ENCODE measurements at places on chromosomes 3 and 15.

DNA sequence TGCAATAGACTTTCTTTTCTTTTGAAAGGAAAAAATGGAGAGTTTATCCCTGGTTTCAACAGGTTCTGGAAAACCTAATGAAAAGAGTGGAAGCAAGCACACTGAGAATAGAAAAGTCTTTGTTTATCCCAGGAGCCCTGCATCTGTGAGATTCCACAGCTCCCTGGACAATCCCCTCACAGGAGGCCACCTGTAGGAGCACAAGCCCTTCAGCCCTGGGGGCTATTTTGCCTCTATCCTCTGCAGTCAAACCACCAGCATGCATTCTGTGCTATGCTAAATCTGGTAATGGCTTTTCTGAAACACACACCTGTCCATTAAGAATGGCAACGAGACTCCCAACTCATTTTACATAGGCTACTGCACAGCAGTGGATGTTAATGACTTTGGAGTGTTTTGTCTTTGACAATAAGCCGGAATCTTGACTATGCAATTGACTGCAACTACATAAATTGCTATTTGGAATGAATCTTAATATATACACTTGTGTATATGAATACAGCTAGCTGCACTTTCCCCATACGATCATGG, 369.4 kb downstream of the NR2F2 start:
- no peak for DNase-seq

DNA sequence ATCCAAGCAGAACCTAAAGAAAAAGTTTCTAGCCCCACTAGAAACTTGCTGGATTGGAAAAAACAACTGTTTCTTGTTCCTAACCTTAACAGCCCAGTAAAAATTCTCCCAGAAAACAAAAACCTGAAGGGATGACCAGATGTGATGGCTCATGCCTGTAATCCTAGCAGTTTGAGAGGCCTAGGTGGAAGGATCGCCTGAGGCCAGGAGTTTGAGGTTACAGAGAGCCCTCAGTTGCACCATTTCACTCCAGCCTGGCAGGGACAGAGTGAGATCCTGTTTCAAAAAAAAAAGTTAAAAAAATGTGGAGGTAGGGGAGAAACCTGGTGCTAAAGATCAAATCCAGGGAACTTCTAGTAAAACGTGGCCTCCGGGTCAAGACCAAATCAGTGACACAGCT, 38.6 kb upstream of the RAF1 start:
- DNase-seq = no peak

- no peak for DNase-seq
Observed at GRCh38 chr3:138937690-138938055, 9.3 kb downstream of the FOXL2 start.

GRCh38 chr3:113094337-113095221, 103.8 kb downstream of the GTPBP8 start:
- DNase-seq = no peak

- no peak for DNase-seq
Observed at GRCh38 chr3:46365737-46366524, 4.8 kb upstream of the CCR5 start.

DNA sequence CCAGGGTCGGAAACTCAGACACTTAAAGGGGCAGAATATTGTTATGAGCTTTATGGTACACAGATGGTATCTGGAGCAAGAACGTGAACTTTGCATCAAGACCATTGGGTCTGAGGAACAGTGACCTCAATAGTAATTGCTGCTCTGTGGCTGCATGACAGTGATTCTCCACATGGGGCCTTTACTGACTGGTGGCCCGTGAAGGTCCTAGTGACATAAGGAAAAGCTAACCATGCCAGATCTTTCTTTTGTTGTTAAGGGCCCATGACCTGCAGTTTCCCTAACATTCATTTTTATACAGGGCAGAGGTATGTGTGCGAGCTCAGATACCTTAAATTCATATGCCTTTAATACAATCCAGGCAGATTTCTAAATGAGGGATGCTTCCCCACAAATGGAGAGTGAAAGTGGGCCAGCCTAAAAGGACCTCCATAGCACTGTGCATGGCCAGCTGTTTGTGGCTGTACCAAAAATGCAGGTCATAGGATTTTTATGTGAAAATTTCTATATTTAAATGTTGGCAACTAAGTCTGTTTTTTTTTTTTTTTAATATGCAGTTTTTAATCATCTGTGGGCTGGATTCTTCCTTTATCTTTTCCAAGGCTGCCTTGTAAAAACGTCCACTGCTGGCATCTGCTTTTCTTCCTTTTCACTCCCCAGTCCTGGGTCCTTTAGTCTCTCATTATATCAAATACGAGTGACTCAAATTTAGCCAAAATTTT, 188.0 kb upstream of the IL12A start:
- no peak for DNase-seq

DNA sequence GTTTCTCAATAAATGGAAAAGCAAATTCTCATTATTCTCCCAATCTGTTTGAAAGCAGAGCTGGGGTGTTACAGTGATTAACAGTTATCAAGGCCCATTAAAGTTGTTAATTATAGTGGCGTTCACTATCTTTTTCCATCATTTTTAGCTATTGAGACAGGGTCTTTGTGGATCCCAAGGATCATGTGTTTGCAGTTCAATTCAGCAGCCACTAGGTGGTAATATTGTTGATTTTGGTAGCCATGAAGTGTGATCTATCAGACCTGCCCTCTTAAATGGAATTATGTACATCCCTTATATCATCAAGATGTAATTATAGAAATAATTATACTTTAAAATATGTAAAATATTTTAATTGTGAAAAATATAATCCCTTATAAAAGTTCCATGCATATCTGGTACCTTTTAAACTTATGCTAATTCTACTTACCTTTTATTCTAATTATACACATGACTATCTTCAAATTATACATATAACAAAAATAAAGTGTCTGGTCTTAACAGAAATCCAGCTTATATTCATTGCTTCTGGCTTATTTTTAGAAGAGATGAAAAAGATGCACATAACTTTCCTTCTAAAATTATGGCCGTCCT, 126.4 kb downstream of the GREM1 start:
- DNase-seq = no peak

GRCh38 chr3:62088472-62089104, 284.8 kb downstream of the FEZF2 start:
- DNase-seq = no peak

- no peak for DNase-seq
Observed at GRCh38 chr15:31277335-31278060, 49.1 kb upstream of the KLF13 start.

- no peak for DNase-seq
Observed at GRCh38 chr3:149752788-149753136, 473 bp upstream of the COMMD2 start.

DNA sequence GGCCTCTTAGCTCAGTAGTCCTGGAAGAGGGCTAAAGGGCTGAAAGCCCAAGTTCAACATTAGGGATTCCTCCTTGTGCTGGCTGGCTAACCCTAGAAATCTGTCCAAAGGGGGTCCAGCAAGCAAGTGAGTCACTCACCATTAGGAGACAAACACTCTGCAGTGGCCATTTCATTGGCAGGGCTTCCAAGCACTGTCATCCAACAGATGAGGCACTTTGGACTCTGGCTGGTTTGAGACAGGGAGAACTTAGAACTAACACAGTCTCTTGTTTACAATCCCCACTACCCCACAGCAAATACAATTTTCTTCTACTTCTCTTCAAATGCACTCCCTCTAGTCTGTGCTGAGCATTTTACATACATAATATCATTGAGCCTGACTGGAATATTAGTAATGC, 10.1 kb upstream of the WNT5A start:
- DNase-seq = no peak

DNA sequence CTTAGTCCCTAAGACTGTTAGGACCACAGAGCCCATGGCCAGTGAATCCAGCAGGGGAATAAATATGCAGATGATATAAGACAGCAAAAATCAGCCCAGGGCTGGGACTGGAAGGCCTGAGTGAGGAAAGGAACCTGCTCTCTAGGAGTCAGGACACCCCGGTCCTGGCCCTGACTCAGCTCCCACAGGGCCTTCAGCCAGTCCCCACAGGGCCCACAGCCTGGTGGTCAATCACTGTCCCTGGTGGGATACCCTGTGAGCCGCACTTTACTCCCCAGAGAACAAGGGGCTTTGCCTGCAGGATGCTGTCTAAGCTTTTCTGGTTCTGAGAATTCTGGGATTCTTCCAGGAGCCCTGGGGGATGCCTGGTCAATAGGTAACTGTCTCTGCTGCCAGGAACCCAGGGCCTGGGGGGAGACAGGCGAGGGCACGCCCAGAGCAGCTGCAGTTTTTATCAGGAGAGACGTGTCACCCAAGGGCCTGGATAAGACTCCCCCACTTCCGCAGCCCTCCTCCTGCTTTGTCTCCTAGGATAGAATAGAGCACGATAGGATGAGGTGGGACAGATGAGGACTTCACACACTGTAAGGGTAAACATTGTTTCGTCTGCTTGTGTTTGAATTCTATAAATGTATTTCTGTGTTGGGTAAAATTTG, 49.5 kb upstream of the MCF2L2 start:
- DNase-seq = no peak

DNA sequence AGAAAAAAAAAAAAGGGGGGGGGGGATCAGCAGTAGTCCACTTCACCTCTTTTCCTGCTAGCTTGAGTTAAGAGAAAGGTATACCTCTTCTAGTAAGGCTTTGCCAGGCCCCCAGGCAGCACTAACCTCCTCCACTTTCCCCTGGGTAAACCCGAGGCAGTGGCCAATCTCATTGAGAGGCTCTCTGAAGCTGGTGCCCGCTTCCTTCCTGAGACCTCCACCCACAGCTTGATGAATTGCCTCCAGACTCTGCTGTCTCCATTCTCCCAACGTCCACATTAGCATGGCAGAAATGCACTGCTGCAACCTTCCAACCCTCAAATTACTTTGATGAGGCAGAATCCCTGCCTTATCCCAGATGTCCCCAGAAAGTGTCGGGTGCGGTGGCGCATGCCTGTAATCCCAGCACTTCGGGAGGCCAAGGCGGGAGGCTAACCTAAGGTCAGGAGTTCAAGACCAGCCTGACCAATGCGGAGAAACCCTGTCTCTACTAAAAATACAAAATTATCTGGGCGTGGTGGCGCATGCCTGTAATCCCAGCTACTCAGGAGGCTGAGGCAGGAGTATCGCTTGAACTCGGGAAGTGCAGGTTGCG, 15.3 kb downstream of the RLBP1 start:
- DNase-seq = no peak

- no peak for DNase-seq
Observed at GRCh38 chr3:38949994-38950393, 101.8 kb downstream of the SCN11A start.

DNA sequence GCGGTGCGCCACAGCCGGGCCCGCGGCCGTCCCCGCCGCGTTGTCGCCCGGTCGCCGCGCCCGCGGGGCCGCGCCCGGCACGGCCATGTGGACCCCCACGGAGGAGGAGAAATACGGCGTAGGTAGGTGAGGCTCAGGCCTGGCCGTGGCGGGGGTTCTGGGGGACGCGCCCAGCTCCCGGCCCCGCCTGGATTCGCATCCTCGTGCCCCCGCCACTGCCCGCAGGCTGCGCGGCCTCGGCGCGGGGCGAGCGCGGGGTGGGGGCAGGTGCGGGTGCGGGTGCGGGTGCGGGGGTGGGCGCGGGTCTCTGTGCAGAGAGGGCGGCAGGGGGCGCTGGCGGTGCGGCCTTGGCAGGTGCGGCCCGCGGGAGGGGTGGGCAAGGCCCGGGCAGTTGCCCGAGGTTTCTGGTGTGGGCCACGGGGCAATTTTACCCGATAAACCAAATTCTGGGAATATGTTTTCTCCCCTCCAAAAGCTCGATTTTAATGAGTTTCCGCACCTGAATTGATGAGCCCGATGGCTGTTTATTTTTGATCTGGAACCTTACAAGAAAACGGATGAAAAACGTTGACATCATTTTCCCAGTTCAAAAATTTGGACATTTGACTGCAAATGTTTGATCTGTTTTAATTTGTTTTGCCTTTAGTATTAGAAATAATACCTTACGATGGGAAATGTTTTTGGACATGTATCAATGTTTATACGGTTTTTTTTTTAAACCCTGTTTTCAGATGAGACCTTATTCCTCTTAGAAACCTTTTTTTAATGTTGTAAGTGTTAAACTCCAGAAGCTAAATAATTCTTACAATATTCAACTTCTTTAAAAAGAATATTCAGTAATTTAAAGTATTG, 678 bp downstream of the DOCK3 start:
- DNase-seq = peak; percentile 28

- DNase-seq = no peak
Observed at GRCh38 chr3:22922317-22922716, 280.8 kb upstream of the UBE2E2 start.

- DNase-seq = no peak
Observed at GRCh38 chr3:122003606-122004005, 18.4 kb downstream of the ILDR1 start.

DNA sequence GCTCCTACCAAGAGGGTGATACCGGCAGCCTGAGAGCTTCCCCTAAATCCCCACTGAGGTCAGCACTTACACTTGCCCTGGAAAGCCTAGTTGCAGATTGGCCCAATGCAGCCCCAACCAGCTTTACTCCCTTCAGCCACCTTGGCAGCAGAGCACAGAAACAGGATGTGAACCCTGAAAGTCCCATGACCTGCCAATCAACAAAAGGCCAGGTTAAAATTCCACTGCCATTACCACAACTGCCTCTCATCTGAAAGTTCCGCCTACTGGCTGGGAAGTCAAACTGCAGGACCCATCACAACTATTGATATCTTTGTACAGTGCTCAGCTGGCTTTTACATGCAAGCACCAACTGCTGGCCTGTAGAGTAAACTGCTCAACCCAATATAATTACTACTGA, 156.2 kb downstream of the ZMAT3 start:
- DNase-seq = no peak

GRCh38 chr3:127195417-127195816, 2.5 kb downstream of the PRR23E start:
- DNase-seq = no peak

- DNase-seq = no peak
Observed at GRCh38 chr15:62818691-62819090, 223.9 kb upstream of the TPM1 start.

DNA sequence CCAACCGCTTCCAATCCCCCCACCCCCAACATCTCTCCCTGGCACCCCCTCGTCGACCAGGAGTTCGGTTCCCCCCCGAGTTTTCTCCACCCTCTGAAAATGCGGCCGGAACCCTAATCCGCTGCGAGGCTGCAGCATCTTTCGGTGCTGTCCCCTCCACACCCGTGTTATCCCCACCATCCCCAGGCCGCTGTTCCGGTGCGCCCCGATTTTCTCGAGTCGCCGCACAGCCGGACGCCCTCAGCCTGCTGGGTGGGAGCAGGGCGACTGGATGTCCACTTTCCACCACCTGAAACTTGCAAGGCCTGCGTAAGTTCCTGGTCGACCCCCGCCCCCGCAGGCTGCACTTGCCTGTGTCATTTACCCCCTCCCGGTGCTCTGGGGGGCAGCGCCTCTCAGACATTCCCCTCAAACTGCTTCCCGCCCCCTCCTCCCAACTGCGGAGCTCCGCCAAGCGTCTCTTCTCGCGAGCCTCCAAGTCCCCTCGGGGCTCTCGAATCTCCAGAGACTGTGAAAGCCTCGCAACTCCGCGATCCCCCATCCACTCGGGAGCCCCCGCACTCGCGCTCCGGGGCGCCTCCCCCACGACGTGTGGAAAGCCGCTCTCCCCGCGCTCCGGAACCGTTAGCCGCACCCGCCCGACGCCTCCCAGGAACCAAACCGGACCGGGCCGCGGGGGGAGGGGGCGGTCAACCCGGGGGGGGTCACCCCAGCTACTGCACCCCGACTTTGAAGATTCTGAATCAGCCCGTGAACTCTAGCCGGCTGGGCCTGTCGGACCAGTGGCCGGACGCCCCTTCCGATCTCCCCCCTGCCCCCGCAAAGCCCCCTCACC, 566 bp downstream of the ETV5 start:
- DNase-seq = no peak
